ENCODE measurements at places on chromosomes 2 and 18.

- DNase-seq = no peak
Measured at GRCh38 chr2:3646446-3646845, 11.6 kb upstream of the ALLC start.

GRCh38 chr2:71078624-71079023 lies 10.2 kb downstream of the NAGK start:
- no peak for DNase-seq

GRCh38 chr2:110852051-110852450 lies 119.7 kb downstream of the ACOXL start:
- no peak for DNase-seq

GRCh38 chr2:85999061-85999831 lies 106.4 kb downstream of the POLR1A start:
- DNase-seq = peak; percentile 39

DNA sequence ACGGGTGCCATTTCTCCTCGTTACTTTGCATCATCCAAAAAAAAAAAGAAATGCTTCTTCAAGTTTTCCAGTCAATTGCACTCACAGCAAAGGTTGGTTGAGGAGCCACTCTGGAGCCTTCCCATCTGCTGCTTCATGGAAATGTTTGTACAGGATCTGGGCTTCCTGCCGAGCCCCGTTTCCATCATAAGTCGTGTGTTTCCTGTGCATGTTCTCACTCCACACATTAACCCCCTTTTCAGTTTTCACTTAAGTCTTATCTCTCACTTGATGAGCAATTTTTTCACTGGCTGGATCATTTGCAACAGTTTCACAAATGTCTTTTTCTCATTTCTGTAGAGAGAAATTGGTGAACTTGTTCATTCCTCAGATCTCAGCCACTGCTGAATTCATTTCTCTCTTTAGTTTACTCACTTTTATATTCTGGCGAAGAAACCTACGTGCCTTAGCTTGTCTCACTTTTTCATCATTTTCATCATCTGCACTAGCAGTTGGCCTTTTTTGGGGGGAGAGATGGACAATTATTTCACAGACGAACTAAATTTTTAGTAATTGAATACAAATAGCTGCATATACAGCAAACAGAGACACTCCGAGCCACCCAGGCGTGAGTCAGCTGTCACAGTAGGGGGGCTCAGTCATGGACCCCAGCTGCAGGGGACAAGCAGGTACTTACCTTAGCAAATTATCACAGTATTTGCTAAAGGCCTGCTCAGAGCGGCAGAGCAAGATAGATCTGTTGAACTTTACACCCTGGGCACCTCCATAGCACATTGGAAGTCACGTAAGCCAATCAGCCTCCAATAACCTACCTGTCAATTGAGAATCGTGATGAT lies 750.8 kb upstream of the ID2 start:
- no peak for DNase-seq

DNA sequence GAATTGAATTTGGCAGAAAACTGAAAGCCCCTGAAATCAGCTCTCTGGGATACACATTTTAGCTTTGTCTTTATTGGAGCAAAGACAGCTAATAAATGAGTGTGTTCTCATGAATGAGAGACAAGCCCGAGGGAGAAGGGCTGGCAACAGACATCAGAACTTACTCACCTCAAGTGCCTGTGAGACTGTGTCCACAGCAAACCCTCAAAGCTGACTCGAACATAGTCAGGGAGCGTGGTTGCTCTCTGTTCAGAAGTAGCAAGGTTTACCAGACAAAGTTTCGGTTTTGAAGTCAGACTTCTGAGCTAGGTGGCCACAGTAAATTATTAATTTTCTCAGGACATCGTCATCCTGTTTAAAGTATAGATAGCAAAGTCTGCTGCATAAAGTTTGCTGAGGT lies 207.9 kb downstream of the CMPK2 start:
- no peak for DNase-seq

DNA sequence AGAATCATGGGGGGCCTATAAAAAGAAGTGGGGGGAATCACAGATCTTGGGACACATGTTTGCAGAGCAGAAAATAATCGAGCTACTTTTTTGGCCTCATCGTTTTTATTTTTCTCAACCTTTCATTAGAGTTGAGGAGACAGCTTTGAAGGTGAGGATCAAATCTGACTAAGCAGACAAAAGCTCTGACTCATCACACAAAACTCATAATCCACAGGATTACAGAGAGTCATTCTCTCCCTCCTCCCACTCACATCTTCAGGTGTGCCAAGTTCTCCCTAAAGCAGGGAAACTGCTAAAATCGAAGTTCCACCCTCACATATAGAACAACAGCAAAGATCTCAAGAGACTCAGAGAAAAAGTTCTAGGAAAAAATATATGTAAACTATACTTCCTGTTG lies 15.6 kb downstream of the BAZ2B start:
- DNase-seq = no peak

GRCh38 chr2:219645631-219646527 lies 18.4 kb downstream of the SLC4A3 start:
- no peak for DNase-seq

GRCh38 chr2:220574038-220574437 lies 946.6 kb downstream of the SLC4A3 start:
- no peak for DNase-seq

- no peak for DNase-seq
Measured at GRCh38 chr18:79343567-79344207, 52.0 kb upstream of the NFATC1 start.

DNA sequence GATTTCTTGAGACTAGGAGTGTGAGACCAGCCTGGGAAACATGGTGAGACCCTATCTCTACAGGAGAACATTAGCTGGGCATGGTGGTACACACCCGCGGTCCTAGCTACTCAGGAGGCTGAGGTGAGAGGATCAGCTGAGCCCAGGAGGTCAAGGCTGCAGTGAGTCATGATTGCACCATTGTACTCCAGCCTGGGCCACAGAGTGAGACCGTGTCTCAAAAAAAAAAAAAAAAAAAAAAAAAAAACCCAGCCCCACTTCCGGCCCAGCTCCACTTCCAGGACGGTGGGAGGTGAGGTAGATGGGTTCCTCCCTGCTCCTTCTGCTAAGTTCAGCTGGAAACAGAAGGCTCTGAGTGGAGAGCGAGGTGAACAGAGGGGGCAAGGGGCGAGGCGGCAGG lies 41.4 kb upstream of the NFATC1 start:
- no peak for DNase-seq

GRCh38 chr2:37637190-37637860 lies 34.1 kb downstream of the CDC42EP3 start:
- DNase-seq = no peak

DNA sequence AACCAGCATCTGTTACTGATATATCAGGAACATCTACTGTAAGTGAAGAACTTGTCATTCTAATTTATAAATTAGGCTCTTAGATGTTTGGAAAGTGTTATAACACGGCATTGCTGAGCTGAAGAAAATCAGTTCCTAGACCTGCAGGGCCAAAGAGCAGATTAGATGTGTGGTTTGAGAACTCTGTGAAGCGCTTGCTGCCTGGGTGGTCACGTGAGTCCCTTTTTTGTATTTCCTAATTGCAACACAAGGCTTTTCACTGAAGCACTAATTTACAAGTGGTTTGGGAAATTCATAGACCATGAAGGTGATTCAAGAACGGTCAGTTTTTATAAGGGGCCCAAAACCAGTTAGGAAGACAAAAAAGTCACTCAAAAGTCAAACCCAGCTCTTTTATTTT lies 106.9 kb upstream of the SP3 start:
- DNase-seq = no peak

GRCh38 chr2:120622159-120622869 lies 113.4 kb upstream of the GLI2 start:
- DNase-seq = no peak

DNA sequence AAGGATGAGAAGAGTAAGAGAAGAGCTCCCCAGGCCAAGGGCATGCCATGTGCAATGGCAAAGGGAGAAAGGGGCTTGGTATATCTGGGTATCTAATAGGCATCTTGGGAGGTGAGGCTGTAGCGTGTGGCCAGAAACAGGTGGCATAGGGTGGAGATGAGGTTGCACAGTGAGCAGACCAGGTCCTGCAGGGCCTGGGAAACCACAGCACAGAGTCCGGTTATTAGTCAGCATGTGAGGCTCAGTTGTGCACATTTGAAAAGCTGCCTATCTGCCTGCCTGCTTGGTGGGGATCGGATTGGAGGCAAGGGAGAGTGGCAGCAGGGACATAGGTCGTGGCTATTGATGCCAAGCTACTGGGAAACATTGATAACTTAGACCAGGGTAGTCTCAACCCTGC lies 190.6 kb downstream of the TPGS2 start:
- DNase-seq = no peak

DNA sequence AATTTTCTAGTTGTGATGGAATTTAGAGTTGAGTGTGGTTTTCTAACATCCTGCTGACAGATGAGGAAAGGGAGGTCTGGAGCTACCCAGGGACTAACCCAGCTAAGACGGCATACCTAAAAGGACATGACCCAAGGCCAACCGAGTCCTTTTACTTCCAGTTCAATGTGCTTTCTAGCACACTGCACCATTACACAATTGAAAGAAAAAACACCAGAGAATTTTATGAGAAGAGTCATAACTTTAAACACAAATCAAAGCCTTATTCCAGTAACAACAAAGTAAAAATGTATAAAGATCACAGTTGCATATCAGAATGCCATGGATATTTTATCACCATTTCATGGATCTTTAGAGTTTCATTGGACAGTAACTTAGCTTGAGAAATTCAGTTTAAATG lies 480.3 kb downstream of the MEIS1 start:
- no peak for DNase-seq

DNA sequence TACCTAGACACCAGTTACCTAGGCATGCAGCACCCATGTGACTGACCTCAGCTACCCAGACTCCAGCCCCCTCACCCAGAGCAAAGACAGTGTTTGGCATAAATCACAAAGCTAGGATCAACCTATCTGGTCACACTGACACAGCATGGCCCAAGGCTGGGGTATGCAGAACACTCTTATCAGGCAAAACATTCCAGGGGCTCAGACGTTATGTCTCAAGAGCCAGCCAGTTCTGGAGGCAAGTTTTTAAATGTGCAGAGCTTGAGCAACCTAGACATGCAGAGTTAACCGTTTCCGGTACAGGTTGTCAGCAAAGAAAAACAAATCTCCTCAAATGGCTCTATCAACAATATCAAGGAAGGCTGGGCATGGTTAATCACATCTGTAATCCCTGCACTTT lies 92.8 kb downstream of the AP1S3 start:
- DNase-seq = no peak

DNA sequence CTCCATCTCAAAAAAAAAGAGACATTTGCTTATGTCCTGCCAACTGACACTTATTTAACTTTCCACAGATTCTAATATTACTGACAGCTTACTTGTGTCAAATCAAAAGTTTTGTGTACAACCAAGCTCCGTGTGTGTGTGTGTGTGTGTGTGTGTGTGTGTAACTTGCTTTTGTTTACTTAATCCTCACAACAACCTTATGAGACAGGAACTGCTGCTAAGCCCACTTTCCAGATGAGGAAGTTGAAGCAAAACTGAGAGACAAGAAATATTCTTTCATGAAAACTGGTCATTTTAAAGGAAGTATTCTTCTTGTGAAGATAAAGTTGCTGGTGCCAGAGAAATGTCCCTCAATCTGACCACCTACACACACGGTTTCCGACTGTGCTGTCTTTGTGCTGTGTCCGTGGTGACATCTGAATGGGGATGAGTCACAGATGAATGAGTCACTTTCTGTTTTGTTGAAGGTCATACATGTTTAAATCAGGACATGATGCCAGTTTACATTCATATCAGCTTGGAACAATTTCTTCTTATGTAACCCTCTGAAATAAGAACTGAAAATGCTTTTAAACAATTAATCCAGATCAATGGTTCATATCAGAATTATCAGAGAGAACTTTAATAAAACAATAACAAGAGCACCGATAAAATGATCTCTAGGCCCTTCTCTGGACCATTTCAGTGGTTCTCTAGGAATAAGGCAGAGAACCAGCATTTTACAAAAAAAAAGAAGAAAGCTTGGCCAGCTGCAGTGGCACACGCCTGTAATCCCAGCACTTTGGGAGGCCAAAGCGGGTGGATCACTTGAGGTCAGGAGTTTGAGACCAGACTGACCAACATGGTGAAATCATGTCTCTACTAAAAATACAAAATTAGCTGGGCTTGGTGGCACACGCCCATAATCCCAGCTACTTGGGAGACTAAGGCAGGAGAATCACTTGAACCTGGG lies 95.5 kb downstream of the THNSL2 start:
- DNase-seq = no peak

- DNase-seq = no peak
Measured at GRCh38 chr2:241539616-241540374, 18.8 kb upstream of the BOK start.

- DNase-seq = no peak
Measured at GRCh38 chr18:74389171-74389927, 67.8 kb downstream of the DIPK1C start.

DNA sequence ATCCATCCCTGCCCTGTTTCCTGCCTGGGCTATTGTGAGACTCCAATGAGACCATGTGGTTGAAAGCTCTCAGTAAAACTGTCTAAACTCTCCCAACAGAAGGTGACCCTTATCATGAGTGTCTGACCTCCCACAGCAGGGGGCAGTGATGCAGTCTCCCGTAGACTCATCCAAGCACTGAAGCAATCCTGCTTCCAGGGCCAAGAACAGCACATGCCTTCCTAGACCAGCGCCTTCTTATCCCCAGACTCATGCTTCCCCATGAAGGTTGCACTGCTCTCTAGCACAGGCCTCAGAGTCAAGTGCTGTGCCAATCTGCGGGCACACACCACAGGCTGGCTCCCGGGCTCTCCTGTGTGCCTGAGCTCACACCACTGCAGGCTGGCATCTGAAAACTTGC lies 112.3 kb downstream of the TNS1 start:
- DNase-seq = no peak

DNA sequence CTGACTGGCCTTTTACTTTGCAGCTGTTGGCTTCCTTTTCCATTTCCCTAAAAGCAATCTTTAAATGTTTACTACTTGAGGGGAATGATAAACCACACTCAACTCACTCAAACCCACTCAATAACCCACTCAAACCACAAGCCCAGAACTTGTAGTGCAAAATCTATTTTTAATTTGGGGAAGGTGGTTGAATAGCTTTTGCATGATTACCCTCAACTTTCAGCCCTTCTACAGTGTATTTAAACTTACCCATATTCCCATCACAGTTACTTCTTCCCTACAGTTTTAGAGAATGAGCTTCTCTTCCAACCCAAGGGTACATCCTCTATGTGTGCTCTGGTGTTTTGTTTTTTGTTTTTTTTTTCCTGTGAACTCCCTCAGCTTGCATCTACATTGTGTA lies 636.1 kb downstream of the TDRD15 start:
- DNase-seq = no peak

Data from T-cell (primary cell).